Colonic mucosa (tissue), 4 donors: ENCODE measurements at places on chromosomes 13 and 19.

GRCh38 chr13:49925881-49926418 lies 10.2 kb downstream of the SPRYD7 start:
- no peak for DNase-seq

GRCh38 chr19:55285229-55285890 lies 1.6 kb downstream of the BRSK1 start:
- DNase-seq, result no peak

GRCh38 chr13:47294691-47295090 lies 397.8 kb upstream of the HTR2A start:
- no peak for DNase-seq

GRCh38 chr13:58804832-58805231 lies 1173.3 kb downstream of the PCDH17 start:
- DNase-seq, result no peak

GRCh38 chr13:53124623-53125022 lies 96.0 kb downstream of the OLFM4 start:
- no peak for DNase-seq

DNA sequence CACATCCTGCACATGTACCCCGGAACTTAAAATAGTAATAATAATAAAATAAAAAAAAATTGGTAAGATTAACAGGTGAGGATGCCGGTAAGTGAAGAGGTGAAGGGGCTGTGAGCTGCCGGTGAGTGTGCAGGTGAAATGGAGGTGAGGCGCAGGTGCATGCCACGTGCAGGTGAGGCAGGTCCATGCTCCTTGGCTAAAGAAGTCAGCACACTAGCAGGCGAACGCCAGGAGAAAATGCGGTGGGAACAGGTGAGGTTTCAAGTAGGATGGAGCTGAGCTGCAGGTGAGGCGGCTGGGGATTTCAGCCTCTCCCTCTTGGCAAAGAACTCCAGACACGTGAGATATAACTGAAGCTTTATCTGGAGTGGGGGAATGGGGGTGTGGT lies 7.5 kb upstream of the TNFSF14 start:
- no peak for DNase-seq

DNA sequence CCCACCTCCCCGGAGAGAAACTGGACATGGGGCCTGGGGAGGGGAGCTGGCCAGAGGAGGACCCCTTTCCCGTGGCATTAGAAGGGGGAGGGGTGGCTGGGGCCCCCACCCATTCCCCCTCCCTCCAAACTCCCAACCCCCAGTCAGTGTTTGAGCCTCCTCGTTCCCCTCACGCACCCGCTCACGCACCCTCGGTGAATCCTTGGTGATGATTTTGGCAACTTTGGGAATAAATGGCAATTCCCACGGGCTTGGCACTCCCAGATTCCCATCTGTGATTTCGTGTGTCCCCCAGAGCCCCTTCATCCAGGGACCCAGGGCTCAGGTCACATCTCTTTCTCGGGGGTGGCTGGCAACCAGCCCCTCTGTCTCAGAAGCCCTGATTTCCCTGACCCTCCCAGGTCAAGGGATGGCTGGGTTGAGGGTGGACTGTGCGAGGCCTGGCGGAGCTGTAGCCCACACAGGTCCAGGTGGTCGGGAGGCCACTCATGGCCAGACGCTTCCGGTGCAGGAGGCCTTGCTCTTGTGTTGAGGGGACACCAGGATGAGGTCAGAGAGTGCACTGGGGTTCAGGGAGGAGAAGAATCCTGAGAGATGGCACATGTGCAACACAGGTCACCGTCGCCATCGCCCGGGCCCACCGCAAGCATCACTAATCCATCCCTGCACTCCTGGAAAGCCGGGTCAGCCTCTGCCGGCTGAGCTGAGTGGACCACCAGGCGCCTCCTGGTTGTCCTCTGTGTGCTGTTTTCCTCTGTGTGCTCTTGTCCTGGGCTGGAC lies 20.7 kb downstream of the EPN1 start:
- no peak for DNase-seq

DNA sequence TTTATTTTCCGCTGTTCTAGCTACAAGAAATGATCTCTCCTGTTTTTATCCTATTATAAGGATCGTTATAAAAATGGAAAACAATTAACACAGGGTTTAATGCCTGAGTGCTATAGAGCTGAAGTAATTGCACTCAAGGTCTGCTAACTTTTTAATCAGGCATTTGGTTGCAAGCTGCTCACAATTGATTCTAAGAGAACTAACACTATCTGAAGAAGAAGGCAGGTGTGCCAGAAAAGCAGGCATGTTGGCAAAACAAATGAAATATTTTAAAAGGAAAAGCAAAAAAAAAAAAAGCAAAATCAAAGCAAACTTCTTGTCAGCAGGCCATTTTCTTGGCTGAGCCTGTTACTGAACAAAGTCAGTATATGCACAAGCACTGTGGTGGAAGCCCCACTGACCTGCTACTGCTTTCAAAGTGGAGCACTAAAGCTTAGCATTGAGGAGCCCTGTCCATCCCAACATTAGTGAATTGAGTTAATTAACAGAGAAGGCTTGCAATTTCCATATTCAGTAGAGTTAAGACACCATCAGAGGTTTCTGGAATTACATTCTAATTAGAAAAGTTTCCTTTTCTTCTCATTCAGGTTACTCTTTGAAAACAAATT lies 574.2 kb downstream of the PCDH9 start:
- no peak for DNase-seq

DNA sequence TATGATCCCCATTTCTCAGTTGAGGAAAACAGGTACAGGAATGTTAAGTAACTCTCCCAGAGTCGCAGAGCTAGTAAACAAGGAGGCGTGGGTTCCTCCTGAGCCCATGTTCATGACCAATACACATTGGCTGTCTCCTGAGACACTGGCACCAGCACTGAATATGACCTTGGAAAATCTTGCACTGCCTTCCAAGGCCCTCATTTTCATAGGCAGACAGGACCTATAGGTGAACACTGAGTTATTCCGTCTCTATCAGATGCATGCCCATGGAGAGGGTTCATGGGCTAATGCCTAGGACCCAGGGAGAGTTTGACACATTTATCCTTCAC lies 504.8 kb downstream of the RFC3 start:
- DNase-seq, result no peak

DNA sequence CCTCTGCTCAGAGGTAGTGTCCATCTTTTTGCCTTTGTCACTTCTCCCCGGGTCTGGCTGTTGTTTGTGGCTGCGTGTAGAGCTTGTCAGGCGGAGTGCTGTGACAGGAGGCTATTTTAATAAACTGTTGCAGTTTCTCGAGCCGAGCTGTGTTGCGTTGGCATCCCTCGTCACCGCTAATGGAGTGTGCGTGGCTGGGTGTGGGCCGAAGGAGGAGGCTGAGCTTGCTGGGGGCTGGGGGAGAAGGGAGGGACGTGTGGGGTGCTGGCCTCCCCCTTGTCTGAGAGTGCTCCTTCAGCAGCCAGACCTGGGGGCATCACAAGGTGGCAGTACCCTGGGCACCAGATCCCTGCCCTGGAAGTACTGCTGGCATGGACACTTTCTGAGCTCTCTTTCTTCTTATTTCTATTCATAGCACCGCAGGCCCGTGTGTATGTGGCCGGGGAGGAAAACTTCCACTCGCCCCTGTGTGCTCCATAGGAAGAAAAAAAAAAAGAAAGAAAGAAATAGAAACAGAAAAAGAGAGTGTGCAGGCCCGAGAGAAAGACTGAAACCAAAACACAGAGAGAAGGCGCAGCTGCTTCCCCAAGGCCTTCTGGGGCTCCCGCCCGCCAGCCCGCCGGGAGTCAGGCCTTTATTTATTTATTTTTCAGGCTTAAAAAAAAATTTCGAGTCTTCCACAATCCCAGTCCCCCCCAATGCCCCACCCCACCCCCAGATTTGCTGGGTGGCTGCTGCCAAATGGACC lies 27.0 kb downstream of the NFIX start:
- DNase-seq, result no peak

DNA sequence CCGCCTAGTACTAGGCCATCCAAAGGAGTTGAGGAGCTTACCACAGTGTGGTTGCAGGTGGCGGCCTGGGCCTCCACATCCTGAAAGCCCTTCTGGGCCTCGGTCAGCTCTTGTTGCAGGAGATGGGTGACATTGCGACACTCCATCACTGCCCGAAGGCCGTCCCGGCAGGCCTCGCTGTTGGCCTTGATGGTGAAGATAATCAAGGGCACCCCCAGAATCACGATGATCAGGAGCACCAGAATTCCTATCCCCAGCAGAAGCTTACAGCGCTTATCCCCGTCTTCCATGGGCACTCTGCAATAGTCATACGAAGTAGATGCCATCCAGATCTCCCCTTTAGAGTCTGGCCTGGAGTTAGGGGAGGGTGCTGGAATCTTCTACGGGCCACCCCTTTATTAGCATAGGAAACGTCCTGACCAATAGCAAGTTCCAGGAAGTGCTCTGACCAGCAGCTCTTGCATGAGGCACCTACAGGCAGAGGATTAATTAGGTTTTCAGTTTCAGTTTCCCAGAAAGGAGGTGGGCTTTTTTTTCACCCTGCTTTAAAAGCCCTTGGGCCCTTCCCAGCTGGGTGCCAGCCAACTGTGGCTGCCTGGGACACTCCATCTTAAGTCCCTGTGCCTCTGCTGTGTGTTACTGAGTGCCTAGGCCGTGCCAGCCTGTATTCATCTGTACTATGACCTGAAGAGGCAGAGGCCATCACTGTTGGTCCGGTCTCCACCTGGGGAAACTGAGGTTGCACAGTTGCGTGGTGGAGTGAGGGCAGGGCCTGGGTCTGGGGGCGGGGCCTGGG lies at the start of gene BST2:
Gene BST2 (minus strand): TSS at position 381 of the 796 bp plus-strand sequence. CDS start 55 bp downstream, at position 326.
- DNase-seq, result peak; percentile 38

DNA sequence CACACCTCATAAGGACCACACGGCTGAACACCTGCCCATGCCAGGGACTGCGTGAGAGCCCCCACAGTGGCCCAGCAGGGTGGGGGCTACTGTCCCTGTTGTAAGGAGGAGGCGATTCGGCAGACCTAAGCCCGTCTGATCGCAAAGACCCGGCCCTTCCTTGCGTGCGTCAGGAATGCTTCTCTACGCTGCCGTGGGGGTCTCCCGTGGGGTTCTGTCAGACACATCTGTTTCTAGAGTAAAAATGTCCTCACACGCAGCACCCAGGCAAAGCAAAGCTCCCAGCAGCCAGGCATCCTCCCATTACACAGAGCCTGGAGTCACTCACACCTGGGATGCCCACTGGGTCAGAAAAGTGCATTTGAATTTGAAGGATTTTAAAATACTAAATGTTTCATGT lies 147.7 kb upstream of the SOX1 start:
- no peak for DNase-seq

DNA sequence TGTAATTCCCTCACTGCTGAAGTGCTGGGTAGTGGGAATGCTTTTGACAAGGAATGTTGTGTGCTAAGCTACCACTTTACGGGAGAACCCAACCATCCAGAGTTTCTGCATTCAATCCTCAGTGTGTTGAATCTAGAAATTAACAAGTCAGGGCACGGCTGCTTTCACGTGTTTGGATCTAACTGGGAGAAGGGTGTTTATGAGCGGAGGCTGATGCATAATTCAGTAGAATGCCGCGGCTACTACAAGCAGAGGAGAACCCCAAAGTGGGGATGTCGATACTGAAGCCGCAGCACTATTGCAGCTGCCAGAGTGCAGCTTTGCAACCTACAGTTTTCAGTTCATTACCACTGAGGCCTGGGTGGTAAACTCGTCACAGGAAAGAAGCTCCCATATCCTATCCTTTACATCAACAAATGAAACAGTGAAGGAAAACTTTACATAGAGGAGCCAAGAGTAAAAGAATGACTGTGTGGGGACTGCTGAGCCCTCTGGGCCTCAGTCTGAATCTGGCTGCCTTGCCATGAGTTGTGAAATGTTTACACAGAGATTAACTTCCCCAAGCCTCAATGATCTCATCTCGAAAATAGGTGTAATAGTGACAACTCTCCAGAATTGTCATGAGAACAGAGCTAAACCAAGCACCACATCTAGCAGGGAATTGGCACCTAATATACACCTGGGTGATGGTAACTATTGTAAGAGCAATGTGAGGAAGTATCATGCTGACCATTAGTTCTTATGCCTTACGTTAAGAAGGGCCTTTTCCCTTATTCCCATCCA lies 531.7 kb downstream of the MYO16 start:
- no peak for DNase-seq

DNA sequence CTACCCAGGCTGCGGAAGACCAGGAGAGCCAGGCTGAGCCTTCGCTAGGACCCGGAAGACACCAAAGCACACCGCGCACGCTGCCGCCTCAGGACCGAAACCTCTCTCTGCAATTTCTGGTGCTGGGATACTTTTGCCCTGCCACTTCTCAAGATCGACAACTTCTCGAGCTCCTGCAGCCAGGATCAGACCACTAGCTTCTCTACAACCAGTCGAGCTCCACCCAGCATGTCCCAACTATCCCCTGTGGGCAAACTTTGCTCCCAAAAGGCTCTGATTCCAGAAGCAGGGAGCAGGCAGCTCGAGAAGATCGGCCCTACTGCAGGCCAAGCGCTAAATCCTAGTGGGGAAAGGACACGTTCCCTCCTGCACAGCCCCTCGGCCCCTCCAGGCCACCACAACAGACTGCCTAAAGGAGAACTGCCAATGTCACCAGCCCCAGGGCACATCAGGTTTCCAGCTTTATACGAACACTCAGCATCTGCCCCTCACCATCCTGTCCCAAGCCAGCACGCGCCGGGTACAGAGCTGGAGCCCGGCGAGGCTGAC lies 979 bp downstream of the AKAP8 start:
- peak; percentile 57 for DNase-seq

DNA sequence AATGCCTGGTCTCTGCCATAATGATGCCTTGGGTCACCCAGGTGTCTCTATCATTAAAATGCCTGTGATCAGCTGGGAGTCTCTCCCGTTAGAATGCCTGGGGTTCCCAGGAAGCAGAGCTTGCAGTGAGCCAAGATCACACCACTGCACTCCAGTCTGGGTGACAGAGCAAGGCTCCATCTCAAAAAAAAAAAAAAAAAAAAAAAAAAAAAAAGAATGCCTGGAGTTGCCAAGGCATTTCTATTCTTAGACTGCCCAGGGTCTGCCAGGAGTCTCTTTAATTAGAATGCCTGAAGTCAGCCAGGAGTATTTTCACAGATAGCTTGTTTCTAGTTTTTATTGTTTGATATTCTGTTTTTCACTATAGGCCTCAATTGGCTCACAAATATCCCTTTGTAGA lies 1552.5 kb downstream of the UQCRFS1 start:
- no peak for DNase-seq

DNA sequence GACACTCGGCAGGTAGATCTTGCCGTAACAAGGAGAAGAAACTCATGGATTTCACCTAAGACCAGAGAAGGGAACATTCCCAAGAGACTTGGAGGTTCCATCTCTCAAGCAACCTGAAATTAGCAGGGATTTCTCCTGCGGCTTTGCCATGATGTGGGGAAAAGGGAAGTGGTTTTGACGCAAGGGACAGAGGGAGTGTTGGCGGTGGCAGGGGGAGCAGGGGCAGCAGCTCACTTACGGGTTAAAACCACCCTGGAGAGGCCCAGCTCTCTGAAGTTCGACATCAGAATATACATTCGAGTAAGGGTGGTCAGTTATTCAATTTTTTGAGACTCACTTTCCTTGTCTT lies 76.1 kb upstream of the POMP start:
- no peak for DNase-seq

DNA sequence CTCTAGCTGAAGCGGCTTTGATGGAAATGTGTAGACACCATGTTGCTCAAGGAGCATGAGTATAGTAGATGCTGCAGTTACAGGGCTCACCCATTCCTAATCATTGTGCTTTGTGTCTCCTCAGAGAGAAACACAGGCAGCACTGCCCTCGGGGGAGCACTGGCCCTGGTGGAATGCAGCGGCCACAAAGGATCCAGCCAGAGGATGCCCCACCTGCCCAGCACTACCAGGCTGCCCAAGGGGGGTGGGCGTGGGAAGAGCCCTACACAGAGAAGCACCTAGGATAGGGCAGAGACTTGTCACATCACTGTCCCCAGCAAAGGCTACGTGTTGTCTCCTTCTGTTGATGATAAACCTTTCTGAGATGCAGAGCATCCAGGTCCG lies 9.0 kb downstream of the TUBA3C start:
- no peak for DNase-seq

GRCh38 chr19:16830679-16831078 lies 1.5 kb downstream of the SIN3B start:
- DNase-seq, result no peak
